ENCODE measurements at places on chromosomes 3 and 15.

GRCh38 chr3:58697561-58697960 is 31.0 kb upstream of the FAM3D start:
- DNase-seq, result no peak

- DNase-seq, result no peak
Measured at GRCh38 chr3:194481525-194482195, 5.1 kb downstream of the ATP13A3 start.

DNA sequence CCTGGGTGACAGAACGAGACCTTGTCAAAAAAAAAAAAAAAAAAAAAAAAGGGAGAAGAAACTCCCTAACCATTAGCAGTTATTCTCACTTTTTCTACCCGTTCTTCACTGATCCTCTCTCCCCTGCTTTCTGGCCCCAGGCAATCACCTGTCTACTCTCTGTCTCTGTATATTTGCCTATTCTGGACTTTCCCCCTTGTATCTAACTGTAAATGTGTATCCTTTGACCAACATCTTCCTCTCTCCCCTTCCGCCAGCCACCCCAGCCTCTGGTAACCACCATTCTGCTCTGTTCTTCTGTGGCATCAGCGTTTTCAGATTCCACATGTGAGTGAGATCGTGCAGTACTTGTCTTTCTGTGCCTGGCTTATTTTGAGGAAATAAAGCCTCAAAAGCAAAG is 6.9 kb downstream of the CYFIP1 start:
- no peak for DNase-seq

GRCh38 chr3:57154470-57155309 is 10.5 kb downstream of the IL17RD start:
- DNase-seq, result no peak
